ENCODE measurements at places on chromosomes 11 and 22.

DNA sequence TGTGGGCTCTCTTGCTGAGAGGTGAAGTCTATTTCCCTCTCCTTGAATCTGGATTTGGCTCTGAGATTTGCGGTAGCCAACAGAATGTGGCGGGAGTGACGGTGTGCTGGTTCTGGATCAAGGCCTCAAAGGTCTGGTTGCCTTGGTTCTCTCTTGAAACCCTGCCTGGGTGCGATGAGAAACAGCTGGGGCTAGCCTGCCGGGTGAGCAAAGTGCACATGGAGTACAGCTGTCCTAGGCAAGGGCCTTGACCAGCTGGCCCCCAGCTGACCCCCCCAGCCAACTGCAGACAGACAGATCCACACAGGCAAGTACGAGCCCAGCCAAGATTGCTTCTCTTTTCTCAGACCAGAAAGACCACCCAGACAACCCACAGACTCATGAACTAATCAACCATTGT lies 10.8 kb downstream of the SUN2 start:
- DNase-seq, result no peak

DNA sequence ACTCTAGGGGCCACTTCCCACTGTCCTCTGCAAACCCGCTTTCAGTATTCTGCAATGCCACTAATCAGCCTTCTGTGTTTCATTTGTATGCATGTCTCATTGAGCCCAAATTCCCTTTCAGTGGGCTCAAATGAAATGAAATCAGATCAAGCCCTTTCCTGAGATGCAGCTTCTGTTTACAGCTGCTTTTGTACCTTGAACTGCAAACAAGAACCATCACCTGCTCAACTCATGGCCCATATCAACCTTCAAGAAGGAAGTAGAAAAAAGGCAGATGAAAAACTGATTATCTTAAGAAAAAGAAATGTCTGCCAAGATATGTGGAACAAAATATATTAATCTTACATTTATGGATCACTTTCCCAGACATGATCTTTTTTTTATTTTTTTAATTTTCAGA lies 141.1 kb upstream of the ARHGAP42 start:
- no peak for DNase-seq

DNA sequence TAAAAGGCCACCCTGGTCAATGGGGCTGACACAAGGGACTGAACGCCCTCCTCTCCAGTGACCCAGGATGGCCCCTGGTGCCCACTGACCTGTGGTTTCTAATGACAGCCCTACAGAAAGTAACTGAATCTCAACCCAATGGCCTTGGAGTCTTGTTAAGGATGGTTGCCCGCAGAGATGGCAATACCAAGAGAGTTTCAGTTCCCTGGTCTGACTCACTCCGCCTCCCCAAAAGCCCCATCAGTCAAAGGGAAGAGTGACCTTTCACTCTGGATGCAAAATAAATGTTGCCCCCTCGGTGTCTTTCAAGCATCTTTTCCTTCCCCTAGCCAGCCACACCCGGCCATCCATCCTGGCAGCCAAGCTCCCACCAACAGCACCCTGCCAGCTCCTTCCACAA lies 57.7 kb upstream of the ISX start:
- no peak for DNase-seq

DNA sequence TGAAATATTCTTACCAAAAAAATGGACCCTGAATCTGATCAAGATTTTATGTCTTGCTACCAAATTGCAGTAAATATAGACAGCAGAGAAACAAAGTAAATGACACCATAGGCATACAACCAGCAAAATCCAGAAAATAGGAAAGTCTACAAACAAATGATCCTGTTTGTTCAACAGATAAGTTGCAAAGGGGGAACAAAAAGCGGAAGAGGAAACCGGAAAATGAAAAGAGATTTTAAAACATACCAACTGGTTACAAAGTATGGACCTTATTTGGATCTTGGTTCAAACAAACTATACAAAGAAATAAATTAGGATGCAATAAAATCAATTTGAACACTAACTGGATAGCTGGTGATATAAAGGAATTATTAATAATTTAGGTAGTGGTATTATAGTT lies 92.0 kb downstream of the TMPRSS5 start:
- DNase-seq, result no peak

- no peak for DNase-seq
These were observed 12.7 kb downstream of the CCDC73 start for GRCh38 chr11:32781721-32782120.

GRCh38 chr11:44548032-44548695 lies 17.3 kb upstream of the CD82 start:
- DNase-seq, result no peak

DNA sequence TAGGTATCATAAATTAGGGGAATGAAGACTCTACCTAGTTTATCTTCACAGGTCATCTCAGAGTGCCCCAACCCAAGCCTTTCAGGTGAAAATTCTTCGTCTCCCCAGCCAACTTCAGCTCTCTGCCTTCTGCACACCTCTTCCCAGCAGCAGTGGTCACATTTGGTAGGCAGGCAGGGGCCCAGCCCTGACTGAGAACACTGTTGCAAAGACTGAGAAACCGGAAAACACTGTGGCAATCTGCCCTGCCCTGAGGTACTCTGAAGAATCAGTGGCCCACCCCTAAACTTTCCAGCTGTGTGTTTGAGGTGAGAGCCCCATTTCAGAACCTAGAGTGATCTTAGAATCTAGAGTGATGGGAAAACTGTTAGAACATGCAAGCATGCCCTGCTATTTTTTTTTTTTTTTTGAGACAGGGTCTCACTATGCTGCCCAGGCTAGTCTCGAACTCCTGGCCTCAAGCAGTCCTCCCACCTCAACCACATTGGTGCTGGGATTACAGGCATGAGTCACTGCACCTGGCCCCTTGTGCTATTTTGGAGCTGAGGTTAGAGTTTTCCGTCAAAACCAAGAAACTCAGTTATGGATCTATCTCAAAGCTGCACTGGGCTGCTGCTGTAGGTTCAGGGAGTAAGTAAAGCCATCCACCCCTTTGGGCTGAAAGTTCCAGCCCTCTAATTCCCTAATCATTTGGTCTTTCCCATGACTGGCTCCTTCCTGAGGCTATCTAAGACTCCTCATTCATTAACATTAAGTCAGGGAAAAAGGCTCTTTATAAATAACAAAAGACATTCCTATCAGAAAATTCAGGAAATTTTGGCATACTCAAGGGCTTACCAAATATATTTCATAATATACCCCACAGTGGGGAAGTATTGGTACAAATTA lies 1.7 kb upstream of the LDHA start:
- peak; percentile 71 for DNase-seq

DNA sequence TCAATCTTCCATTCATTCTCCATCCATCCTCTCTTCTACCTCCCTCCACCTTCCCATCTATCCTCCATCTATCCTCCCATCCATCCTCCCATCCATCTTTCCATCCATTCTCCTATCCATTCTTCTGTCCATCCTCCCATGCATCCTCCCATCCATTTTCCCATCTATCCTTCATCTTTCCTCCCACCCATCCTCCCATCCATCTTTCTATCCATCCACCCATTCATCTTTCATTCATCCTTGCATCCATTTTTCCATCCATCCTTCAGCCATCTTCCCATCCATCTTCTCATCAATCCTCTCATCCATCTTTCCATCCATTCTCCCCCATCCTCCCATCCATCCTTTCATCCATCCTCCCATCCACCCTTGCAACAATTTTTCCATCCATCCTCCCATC lies 27.5 kb downstream of the IGLL1 start:
- no peak for DNase-seq

- DNase-seq, result no peak
These were observed 348.4 kb downstream of the AASDHPPT start for GRCh38 chr11:106425819-106426218.

DNA sequence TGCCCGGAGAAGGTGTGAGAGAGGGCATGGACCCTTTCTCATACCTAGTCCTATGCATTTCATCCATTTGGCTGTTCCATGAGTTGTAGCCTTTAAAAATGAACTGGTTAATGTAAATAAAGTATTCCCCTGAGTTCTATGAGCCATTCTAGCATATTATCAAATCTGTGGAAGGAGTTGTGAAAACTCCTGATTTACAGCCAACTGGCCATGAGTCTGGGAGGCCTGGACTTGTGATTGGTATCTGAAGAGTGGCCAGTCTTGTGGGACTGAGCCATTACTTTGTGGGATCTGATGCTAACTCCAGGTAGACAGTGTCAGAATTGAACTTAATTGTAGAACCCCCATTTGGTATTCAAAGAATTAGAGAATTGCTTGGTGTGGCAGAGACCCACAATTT lies 48.4 kb downstream of the FAM118A start:
- peak; percentile 5 for DNase-seq

- DNase-seq, result no peak
These were observed 2.3 kb downstream of the TUBGCP6 start for GRCh38 chr22:50242406-50242949.

DNA sequence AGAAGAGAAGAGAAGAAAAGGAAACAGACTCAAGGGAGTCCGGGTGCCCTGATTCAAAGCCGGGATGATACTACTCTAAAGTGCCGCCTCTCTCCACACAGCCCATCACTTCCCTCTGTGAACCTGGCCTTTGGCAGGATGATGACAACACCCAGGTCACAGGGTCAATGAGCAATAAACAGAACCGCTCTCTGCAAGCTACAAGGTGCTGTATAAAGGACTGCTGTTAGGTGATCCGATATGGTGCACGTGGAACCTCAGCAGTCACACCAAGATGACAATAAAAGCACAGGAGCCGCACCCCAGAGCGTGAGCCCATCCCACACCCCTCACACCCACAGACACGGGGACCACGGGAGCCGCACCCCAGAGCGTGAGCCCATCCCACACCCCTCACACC lies 10.7 kb downstream of the TTLL1 start:
- no peak for DNase-seq

DNA sequence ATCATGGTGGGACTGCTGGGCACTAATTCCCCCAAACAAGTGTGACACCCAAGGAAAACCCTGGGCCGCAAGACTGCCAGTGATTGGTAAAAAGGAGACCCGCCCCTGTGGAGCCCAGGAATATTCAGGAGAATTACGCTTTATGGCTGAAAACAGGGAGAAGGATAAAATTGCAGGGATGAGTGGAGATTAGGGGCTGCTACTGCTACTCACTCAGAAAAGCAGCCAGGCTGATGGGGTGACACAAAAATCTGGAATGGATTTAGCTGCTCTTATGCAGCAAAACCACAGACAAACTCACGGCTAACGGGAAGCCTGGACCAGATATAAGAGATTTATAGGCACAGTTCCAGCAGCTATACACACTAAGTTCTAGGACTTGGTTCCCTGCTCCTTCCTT lies 4.4 kb upstream of the FBXO3 start:
- no peak for DNase-seq

DNA sequence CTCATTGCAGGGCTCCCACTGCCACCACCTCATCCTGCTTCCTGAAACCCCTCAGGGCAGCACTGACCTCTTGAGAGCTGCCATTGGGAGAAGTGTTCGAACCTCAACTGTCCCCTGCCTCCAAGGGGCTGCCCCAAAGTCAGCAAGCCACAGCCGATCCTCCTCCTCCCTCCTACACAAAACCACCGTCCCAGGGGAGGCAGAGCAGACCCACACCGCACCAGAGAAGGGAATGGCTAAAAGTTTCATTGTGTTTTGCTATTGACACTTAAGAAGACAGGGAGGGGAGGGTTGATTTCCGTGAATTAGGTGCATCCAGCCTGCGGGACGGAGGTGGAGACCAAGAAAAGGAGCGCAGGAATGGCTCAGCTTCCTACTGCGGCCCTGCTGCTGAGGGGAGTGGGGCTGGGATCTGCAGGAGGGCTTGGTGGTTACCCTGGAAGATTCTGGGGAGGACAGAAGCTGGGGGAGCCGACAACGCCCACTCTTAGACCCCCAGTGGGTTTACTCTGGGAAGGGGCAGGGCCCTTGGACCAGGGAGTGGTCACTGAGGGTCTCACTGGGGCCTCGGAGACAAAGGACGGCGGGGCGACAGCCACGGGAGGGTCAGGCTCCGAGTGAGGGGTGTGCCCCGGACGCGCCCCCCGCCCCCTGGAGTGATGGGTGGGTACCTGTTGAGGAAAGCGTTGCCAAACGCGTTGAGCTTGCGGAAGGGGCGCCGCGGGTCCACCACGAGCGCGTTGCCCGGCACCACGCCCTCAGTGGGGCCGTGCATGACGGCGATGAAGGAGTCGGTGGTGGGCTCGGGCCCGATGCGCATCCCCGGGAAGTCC lies 815 bp downstream of the EHD1 start:
- no peak for DNase-seq

DNA sequence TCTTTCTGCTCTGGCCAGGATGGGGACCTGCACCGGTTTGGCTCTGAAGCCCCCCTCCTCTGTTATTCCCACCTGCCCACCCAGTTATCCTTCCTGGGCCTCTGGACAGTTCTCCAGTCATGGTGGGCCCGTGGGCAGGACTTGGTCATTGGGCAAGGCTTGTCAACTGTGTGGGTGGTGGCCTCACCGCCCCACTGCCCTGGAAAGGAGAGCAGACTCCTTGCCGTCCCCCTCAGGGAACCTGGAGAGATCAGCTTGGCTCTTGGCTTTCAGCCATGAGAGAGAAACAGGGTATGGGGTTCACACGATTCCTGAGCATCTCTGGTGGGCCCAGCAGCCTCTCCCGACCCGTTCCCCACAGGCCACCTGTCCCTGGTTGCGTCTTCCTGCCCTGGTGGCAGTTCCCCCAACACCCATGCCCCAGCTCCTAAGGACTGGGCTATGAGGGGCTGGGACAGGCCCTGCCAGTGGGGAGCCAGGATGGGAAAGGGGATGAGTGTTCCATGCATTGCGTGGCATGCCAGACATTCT lies 92.3 kb downstream of the MORC2 start:
- no peak for DNase-seq

DNA sequence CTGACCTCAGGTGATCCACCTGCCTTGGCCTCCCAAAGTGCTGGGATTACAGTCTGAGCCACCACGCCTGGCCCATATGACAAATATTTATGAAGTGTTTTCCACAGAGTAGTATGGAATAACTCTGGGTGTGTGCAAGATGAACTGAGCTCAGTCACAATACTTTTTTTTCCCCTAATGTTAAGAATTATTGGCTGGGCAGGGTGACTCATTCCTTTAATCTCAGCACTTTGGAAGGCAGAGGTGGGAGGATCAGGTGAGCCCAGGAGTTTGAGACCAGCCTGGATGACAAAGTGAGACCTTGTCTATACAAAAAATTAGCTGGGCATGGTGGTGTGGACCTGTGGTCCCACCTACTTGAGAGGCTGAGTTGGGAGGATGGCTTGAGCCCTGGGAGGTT lies 6.4 kb downstream of the PTPRJ start:
- DNase-seq, result no peak

All from MCF 10A (cell line).